HS-5 (cell line): ENCODE measurements at places on chromosomes 11 and 22.

DNA sequence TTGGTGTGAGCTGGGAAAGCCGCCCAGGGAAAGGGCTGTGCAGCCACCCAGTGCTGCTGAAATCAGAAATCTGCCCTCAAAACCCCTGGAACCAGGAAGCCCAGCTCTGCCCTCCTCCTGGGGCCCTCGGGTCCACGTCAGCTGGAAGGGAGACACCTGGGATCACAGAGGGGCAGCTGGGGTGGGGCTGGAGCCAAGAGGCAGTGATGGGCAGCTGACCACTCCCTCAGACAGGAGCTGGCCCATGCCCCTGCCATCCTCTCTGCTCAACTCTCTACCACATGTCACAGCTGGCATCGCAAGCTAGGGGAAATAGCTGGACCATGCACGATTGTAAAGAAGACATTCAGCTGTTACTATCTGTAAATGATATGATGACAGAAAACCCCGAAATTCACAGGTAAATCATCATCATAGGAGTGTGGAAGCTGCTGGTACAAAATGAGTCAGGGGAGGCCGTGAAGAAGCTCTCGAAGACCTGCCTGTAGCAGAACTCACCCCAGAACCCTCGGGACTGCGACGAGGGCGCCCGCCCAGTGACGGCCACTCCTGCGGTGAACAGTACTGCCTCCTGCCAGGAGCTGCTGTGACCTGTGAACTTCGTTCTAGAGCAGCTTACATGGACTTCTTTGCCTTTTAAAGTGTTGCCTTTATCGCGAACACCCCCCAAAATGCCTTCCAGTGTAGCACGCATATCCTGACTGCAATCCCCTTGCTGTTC, 55.9 kb downstream of the CERK start:
- DNase-seq: no peak

GRCh38 chr11:109733245-109733644, 311.3 kb downstream of the C11orf87 start:
- no peak for DNase-seq

DNA sequence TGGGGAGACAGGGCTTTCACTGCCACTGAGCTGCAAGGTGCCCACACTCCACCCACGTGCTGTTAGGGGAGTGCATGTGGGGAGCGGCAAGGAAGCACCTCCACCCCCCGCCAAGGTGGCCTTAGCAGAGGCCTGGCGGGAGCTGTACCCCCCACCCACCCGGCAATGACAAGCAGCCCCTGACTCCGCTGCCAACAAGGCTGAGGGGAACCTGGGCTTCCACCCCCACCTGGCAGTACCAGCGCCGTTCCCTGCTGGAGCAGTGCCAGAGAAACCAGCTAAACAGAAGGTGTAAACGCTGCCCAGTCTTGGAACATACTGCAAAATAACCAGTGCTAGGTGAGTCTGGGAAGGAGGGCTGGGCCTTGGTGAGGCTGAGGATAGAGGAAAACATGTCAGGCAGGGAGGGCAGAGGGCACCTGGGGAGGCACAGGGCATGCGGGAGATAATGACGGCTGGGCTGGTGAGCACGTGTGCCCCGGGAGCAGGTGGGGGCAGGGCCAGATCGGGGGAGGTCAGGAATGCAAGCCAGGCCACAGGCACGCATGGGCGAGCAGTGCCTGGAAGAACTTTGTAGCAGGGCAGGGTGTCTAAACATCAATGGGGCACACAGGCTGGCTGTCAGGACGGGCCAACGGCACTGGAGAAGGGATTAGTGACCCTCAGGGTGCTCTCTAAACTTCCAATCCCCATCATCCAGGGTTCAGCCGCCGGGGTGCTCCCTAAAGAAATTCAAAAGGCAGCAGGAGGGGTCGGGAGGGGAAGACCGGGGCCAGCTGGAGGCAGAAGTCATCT, 6.6 kb downstream of the CERK start:
- no peak for DNase-seq

DNA sequence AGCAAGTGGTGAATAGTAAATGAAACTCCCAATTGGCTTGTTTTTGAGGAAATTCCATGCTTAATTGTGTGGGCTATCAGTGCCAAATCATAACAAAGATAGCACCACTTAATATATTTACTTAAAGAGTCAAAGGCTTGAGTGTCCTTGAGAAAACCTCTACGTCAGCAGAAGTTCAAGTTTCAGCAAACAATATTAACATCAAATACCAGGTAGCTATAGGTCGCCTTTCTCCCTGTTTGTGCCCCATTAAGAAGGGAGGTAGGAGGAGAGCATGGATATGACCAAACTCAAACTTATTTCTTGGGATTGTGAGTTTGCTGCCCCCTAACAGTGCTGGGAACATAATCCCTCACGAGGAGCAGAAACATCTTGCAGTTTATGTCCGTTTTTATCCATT, 105.6 kb upstream of the SYN3 start:
- DNase-seq: no peak

DNA sequence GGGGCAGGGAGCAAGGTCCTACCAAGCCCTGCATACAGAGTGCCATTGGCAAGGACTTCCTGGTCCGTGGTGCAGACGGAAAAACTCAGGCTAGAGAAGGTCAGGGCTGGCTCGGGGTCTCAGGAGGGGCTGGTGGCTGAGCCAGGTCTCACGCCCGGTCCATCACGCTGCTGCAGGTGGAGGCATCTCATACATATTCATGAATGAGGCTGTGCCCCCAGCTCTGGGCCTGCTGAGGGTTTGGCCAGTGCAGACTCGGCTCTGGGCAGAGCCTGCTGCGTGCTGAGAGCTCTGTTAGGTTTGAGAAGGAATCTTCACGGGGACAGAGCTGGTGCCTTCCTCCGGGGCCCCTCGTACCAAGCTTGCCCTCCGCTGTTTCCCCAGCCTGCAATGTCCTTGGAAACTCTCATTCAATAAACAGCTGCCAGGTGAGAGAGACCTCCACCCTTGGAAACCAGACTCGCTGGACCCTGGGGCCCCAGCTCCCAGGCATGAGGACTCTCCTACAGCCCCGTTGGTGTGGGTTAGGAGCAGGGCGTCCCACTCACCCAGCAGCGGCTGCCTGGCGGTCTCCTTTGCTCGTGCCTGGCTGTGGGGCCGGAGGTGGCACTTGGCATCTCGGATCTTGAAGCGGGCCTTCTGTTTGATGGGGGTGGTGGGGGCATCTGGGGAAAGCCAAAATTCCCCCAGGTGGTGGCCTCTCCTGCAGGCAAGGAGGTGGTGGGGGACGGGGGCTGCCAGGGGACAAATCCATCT, 33.9 kb upstream of the TTLL12 start:
- DNase-seq: no peak

DNA sequence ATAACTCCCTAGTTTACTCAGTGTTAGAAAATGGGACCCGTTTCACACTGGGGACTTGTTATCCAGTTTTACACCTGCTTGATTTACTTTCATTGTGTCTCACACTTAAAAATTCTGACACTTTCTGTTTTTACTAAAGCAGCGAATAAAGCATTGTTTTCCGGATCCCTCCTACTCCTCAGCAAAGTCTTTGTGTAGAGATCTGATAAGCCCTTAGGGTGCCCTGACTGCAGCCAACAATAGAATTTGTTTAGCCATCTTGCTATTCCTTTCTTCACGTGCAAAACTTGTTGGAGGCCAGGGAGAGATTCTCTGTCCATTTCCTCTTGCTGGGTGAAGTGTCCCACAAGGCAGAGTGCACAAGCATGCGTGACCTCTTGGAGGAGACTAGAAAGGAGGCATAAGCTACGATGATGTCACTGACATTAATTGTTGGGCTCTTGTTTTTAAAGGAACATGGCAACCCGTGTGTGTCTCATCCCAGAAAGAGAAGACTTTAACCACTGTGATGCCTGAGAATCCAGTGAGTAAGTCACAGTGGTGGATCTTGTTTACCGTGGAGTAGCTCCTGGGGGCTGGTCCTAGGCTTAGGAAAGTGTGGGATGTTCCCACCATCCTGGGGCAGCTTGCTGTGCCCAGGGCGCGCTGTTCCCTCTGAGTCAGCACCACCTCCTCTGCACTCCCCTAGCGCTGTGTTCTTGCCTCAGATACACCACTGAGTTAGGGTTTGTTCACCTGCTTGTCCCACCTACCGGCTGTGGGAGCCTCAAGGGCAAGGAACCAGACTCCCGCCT, 27.7 kb downstream of the MICAL2 start:
- DNase-seq: no peak

DNA sequence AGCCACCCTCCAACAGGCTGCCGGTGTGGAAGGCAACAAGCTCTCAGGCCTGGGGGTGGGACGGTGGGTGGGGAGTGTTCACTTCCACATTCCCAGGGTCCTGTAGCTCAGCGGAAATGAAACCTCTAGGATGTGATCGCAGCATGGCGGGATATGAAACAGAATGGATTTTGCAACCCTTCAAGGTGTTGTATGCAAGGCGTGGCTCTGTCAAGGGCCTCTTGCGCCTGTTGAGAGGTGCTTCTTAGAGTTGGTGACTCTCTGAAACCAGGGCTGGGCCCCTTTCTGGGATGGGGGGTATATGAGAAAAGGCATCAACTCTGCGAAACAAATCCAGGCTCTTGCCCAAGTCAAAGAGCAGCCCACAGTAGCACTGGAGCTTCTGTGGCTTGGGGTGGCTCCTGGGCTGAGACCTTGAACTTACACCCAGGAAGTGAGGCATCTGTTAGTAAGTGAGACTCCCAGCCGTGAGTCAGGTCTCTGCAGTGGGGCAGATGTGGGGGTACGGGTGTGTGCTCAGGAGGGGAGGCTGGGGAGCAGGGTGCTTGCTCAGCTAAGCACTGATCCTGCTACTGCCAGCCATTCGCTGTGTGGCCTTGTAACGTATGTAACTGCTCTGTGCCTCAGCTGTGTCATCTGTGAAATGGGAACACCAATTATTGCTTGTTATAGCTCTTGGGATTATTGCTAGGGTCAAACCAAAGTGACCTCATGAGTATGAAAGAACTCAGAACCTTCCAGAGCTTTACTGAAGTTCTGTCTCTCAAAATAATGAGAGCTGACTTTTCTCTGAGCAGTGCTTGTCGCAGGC, 28.3 kb downstream of the NECTIN1 start:
- DNase-seq: no peak

DNA sequence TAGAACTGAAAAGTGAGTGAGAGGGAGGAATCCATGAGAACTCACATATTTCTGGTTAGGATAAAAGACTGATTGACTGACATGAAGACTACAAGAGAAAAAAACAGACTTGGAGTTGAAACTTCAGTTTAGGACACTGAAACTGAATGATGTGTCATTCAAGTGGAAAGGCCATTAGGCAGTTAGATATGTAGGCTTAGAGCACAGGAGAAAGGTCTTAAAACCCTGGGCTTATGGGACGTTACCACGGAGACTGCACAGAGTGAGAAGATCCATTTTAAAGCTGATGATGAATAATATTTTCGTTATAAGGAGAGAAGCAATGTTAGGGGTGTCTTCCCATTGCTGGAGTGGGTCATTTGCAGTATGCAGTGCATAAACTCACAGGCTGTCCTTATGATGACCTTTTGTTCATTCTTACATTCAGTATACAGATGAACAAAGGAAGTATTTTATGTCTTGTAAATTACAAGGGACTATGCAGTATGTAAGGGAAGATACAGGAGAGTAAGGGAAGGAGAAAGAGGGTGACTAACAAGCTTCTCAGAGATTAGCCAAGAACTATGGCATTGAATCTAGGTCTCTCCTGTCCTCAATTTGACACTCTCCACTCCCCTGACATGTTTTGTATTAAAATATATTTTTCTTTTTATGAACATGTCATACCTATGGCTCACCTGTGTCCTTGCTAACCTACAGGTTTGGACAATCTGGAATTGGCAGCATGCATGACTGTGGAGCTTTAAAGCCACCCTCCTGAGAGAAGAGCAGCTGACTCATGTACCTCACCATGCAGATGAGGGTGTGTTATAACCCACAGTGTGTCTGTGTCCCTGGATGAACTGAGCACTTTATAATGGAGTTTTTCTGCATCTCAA, 63.7 kb downstream of the MAML2 start:
- DNase-seq: no peak

- no peak for DNase-seq
Observed at GRCh38 chr22:26068571-26068970, 100.7 kb upstream of the SEZ6L start.

DNA sequence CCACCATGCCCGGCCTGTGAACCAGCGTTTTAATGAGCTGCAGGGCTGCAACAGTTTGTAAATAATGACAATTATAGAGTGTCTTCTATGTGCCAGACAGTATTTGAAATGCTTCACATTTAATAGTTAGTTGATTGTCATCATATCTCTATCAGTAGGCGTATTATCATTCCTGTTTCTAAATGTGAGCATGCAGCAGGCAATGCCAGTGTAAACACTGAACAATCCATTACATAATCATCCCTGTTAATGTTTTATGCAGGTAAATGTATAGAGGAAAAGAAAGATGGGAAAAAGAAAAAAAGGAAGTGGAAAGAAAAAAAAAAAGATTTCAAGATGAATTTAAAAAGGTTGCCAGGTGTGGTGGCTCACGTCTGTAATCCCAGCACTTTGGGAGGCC, 52.3 kb downstream of the ZBTB44 start:
- DNase-seq: no peak

DNA sequence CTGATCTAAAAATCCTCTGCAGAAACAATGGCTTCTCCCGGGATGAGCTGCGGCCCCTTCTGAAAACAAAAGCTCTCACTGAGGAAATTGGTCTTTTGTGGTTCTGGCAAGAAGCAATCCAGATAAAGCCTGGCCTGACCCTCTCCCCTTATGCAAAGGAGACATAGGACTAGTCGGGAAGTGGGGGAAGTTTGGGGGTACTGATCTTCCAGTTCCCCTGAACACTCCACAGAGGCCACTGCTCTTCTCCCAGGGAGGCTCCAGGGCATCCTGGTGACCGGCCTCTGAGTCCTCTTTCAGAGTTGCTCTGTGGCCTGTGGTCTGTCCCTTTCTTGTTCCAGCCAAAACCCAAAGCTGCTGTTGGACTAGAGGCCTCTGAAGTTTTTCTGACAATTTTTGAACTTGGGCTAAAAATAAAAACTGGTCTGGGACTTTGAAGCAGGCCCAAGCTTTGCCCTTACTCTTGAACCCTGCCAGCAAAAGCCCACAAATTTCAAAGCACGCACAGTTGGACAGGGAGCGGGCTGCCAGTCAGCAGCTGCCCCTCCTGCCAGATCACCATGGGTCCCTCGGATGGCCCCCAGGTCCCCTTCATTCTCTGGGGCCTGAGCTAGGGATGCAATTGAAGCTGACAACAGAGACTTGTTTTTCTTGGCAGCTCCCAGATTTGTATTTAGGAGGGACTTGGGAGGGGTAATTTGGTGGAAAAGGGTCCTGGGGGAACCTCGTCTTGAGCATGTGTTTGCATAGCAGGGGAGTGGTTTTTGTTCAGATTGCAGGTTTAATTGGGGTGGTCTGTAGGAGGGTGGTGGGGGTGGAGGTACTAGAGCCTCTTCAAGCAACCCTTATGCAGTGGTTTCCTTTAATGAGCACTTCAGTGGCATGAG, 381.6 kb upstream of the CADM1 start:
- no peak for DNase-seq

GRCh38 chr22:44677871-44678555, 24.0 kb upstream of the PRR5 start:
- no peak for DNase-seq
